ENCODE measurements at places on chromosomes 13 and 19.

DNA sequence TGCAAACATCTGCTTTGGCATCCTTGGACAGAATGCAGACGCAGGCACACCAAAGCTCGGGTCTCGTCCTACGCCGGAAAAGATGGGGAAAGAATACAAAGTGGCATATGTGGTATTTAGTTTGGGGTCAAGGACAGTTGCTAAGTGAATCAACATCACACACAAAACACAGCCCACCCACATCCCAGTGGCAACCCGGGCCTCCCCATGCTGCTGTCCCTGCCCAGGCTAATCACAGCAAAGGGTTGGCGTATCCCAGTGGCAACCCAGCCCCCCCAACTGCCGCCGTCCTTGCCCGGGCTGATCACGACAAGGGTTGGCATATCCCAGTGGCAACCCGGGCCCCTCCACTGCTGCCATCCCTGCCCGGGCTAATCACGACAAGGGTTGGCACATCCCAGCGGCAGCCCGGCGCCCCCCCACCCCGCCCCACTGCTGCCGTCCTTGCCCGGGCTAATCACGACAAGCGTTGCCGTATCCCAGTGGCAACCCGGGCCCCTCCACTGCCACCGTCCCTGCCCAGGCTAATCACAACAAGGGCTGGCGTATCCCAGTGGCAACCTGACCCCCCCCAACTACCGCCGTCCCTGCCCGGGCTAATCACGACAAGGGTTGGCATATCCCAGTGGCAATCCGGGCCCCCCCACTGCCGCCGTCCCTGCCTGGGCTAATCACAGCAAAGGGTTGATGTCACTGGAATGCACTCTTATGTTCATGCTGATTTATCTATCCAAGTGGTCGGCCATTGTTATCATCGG, 167.8 kb upstream of the SOX1 start:
- no peak for DNase-seq

- DNase-seq, result no peak
These were observed 47.0 kb downstream of the SERP2 start for GRCh38 chr13:44420376-44421220.

DNA sequence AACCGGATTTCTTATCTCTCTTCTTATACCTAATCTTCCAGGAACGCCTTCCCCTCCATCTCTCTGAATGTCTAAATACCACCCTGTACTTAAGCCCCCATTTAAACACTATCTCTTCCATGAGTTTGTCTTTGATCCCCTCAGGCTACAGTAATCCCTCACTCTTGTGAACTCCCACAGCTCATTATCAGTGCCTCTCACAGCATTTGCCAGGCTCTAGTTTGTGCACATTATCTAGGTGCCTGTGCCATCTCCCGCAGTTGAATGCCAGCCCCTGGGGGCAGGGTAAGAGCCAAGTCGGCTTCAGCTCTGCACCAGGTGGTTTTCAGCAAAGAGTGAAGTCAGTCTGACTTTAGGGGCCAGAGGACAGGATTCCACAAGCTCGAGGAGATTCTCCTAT, 71.4 kb downstream of the FREM2 start:
- DNase-seq, result no peak

- no peak for DNase-seq
These were observed 16.4 kb downstream of the SLC27A1 start for GRCh38 chr19:17486545-17487240.

Data from NCI-H1105 (cell line).